ENCODE measurements at places on chromosomes 13 and 19.

GRCh38 chr19:1854542-1855039 lies 6.3 kb upstream of the REXO1 start:
- DNase-seq, result no peak
- H3K4me1 ChIP-seq, result peaks cover 24% of the 10 kb centered on the region
- H3K27ac ChIP-seq, result peak overlapping the region; percentile 74
- no peaks in the 10 kb centered on the region for H3K27me3 ChIP-seq
- H3K4me3 ChIP-seq, result no peak overlapping the region

DNA sequence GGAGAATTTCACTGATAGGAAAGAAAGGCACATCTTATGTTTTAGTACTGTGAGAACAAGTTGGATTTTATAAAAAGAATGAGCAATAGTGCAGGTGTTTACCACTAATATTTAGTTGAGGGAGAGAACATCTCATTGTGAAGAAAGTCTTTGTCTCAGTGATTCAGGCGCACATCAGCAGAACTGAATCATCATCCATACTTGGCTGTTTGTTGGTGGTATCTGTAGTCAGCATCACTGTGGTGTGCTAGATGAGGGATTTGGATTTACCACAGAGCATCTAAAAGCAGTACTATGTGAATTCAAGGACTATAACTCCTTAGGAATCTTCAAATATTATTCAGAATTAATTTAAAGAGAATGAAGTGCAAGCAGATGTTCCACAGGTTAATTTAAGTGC lies 1380.5 kb upstream of the ATXN8OS start:
- no peaks in the 10 kb centered on the region for H3K36me3 ChIP-seq
- H3K27me3 ChIP-seq, result no peaks in the 10 kb centered on the region
- no peak overlapping the region for H3K4me3 ChIP-seq
- H3K4me1 ChIP-seq, result no peaks in the 10 kb centered on the region
- H3K27ac ChIP-seq, result no peak overlapping the region

- peak overlapping the region; percentile 79 for H3K4me3 ChIP-seq
- H3K27ac ChIP-seq, result no peak overlapping the region
- peaks cover 7% of the 10 kb centered on the region for H3K36me3 ChIP-seq
- DNase-seq, result no peak
Measured at GRCh38 chr19:53553865-53554791, 16.2 kb downstream of the ZNF331 start.

- H3K4me3 ChIP-seq, result no peak overlapping the region
- H3K36me3 ChIP-seq, result peaks cover 68% of the 10 kb centered on the region
- H3K27ac ChIP-seq, result no peak overlapping the region
- no peaks in the 10 kb centered on the region for H3K27me3 ChIP-seq
- no peaks in the 10 kb centered on the region for H3K4me1 ChIP-seq
Measured at GRCh38 chr13:27551562-27551961, 68.8 kb downstream of the LNX2 start.

DNA sequence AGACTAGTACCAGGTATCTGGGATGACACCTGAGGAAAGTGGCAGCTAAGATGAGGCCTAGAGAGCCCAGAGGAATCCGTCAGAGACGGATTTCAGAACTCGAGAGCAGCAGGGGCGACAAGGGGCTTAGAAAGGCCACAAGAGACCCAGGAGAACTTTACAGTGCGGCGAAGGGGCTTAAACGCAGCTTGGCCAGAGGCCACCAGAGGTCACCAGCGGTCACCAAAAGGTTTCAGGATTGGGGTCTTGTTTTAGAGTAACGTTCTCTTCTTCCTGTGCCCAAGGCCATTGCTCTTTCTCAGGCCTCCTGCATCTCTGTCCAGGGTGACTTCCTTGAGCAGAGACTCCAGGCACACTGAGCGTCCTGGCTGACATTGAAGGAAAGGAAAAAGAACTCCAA lies 2.2 kb downstream of the ZSCAN22 start:
- H3K4me3 ChIP-seq, result peak overlapping the region; percentile 99
- peak; percentile 92 for DNase-seq
- H3K36me3 ChIP-seq, result no peaks in the 10 kb centered on the region
- H3K4me1 ChIP-seq, result peaks cover 12% of the 10 kb centered on the region
- H3K27ac ChIP-seq, result no peak overlapping the region
- no peaks in the 10 kb centered on the region for H3K27me3 ChIP-seq

DNA sequence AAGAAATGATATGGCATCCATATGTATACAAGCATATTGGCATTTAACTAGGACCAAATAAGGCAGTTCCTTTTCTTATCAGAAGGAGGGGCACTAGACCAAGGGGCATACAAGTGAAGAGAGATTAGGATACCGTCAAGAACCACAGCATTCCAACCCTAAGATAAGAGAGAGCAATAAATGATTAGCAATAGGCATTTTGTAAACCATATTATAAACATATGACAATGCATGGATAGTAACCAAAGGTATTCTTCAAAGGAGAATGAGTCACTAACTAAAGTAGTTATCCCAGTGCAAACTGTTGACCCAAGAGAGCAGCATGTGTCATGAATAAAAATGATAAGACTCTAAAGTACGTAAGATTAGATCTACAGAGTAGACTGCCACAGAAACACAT lies 500.9 kb upstream of the HTR2A start:
- no peaks in the 10 kb centered on the region for H3K36me3 ChIP-seq
- H3K27ac ChIP-seq, result no peak overlapping the region
- no peaks in the 10 kb centered on the region for H3K4me1 ChIP-seq
- H3K27me3 ChIP-seq, result no peaks in the 10 kb centered on the region

- no peak overlapping the region for H3K27ac ChIP-seq
- H3K4me1 ChIP-seq, result no peaks in the 10 kb centered on the region
- H3K36me3 ChIP-seq, result peaks cover 37% of the 10 kb centered on the region
- H3K4me3 ChIP-seq, result no peak overlapping the region
- DNase-seq, result no peak
- H3K27me3 ChIP-seq, result no peaks in the 10 kb centered on the region
Measured at GRCh38 chr13:94399812-94400211, 79.7 kb downstream of the DCT start.

DNA sequence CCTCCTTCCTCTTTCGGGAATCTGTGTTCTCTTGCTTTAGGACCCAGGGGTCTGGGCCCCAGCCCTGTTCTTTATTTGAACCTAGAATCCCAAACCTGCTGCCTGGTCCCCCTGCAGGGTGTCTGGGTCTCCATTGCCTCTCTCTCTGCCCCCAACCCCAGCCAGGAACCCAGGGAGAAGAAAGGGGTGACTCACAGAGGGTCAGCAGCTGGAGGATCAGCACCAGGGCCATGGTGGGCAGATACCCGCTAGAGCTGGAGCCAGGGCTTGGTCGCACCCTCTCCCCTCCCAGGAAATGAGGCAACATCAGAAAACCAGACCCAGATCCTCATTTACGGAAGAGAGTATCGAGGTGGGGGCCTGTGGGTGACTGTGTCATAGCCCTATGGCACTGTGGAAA lies at the start of gene OSCAR:
Gene OSCAR, minus strand, starts transcription at position 243 of the 400 bp plus-strand sequence. Its CDS starts 11 bp downstream, at position 232.
- H3K4me1 ChIP-seq, result no peaks in the 10 kb centered on the region
- H3K36me3 ChIP-seq, result peaks cover 4% of the 10 kb centered on the region
- no peak within 1 kb of the TSS for H3K4me3 ChIP-seq
- peaks cover 16% of the 10 kb centered on the region for H3K27me3 ChIP-seq

- H3K4me3 ChIP-seq, result no peak overlapping the region
- H3K36me3 ChIP-seq, result no peaks in the 10 kb centered on the region
- H3K27me3 ChIP-seq, result no peaks in the 10 kb centered on the region
- no peak for DNase-seq
- H3K4me1 ChIP-seq, result no peaks in the 10 kb centered on the region
Measured at GRCh38 chr13:102309110-102309509, 92.7 kb downstream of the FGF14 start.

DNA sequence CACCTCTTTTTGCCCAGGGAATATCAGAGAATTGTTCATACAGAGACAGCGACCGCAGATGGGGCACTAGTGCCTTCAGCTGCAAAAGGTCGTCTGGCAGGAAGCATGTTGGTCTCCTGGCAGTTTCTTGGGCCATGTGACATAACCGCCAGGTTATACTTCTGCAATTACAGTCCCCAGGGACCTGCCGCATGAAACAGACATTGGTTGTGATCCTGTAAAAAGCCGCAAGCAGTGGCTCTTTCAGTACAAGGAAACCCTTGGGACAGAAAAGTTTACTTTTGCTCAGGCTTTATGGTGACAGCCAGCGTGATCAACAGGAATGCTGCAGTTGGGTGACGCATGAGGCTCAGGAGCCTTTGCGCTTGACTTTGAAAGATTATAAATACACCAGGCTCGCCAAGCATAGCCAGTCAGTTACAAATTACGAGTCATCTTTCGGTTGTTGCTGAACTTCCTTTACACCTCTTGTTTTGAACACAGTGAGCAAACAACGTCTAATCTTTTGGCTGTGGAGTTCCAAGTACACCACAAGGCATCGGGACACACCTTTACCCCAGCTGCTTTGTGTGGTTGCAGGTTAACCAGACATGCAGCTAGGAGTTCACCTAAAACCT lies 50.5 kb upstream of the UBE2L5 start:
- no peak overlapping the region for H3K4me3 ChIP-seq
- H3K27ac ChIP-seq, result no peak overlapping the region
- DNase-seq, result no peak
- no peaks in the 10 kb centered on the region for H3K36me3 ChIP-seq

- H3K27me3 ChIP-seq, result peaks cover 35% of the 10 kb centered on the region
- H3K4me1 ChIP-seq, result no peaks in the 10 kb centered on the region
- no peaks in the 10 kb centered on the region for H3K36me3 ChIP-seq
- H3K4me3 ChIP-seq, result no peak overlapping the region
Measured at GRCh38 chr19:14056741-14057356, 5.0 kb downstream of the PALM3 start.

- H3K27ac ChIP-seq, result no peak overlapping the region
- H3K4me3 ChIP-seq, result peak overlapping the region; percentile 99
- H3K27me3 ChIP-seq, result no peaks in the 10 kb centered on the region
Measured at GRCh38 chr19:36773223-36773579, 594 bp upstream of the ZNF850 start.

Data from endodermal cell (in vitro differentiated cells).